Activated CD8-positive, alpha-beta memory T cell treated with anti-CD3 and anti-CD28 coated beads for 24 hours (primary cell): ENCODE measurements at places on chromosomes 4 and X.

- no peak for DNase-seq
Observed at GRCh38 chr4:179492260-179493080, 2050.2 kb upstream of the AGA start.

DNA sequence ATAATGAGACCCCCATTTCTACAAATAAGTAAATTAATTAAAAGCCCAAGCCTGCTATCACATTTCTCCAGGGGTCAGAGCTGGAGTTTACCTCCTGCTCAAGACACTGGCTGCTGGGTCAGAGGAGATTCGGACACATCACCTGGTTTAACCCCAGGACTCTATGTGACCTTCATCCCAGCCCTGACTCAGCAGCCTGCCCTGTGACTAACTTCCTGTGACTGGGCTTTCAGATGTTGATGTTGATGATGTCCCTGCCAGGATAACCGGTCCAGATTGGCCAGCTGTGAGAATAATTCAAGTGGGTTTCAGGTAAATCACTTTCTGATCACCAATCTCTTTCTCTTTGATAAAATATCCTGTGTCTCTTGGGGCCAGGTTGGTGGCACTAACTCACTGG, 102.4 kb upstream of the MAML3 start:
- no peak for DNase-seq

- DNase-seq, result no peak
Observed at GRCh38 chr4:20259707-20260106, 8.0 kb downstream of the SLIT2 start.

GRCh38 chrX:15358533-15358932, 23.2 kb upstream of the PIGA start:
- no peak for DNase-seq

DNA sequence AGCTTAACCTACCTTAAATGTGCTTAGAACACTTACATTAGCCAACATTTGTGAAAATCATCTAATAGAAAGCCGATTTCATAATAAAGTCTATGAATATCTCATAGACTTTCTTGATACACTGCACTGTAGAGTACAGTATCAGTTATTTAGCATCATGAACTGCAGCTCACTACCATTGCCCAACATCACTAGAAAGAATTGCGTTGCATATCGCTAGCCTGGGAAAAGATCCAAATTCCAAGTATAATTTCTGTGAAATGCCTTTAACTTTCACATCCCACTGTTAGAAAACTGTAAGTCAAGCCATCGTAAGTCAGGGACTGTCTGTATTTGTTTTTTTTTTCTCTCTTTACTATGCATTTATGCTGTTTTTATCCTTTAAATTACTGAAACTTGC, 918.6 kb upstream of the PABPC4L start:
- DNase-seq, result no peak

DNA sequence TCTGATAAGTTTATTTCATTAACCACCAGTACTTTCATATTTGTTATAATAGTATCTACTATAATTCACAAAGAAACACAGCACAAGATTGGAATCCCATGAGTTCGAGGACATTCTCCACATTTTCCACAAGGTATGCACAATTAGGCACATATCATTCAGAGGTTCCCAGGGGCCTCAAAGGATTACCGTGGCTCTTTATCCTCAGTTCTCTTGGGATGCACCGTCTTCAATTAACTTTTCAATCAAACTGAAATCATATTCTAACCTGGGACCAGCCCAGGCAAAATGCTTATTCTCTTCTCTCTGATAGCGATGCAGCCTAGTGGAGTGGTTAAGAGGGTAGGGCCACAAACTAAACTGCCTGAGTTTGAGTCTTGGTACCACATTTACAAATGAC, 242.6 kb upstream of the RASGEF1B start:
- DNase-seq, result no peak

DNA sequence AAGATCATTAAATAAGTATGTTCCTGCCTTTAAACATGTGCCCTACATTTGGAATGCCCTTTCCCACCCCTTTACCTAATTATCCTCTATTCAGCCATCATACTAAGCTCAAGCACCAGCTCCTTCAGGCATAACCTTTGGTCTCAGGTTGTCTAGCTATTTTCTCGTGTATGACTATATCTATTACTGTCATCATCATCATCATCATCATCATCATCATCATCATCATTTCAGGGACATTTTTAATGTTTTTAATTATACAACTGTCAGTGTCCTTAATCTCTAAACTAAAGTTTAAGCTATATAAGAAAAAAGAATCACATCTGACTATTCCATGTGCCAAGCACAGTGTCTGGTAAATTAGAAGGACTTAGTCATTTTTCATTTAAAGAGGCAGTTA, 214.6 kb upstream of the CTSO start:
- no peak for DNase-seq

DNA sequence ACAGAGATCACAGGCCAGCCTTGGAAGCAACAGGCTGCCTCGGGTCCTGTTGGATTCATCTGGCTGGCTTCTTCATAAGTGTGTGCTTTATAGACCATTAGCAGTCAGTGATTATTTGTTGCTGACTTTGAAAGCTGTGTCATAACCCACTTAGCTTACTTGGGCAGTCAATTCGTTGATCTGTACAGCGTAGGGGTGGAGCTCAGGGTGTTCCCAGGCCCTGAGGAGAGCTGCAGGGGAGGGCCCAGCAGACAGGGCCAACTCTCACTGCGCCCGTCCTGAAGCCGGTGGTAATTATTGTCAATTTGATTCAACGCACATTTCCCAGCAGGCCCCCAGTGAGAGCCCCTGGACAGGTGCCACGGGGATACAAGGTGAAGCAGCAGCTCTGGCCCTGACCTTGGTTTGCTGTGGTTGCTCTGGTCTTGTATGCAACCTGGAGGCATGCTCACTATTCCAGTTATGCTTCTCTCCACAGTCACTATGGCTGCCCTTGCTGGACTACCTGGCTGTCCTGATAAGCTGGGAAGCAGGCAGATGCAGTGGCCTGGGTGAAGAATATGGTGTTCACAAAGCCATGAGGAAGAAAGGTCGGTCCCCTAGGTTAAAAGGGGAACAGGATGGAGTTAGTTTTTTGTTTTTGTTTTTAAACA, 40.1 kb upstream of the HMGB3 start:
- no peak for DNase-seq

GRCh38 chrX:51851507-51852085, 41.8 kb upstream of the MAGED1 start:
- no peak for DNase-seq

GRCh38 chr4:3208826-3209225, 40.1 kb upstream of the MSANTD1 start:
- no peak for DNase-seq

DNA sequence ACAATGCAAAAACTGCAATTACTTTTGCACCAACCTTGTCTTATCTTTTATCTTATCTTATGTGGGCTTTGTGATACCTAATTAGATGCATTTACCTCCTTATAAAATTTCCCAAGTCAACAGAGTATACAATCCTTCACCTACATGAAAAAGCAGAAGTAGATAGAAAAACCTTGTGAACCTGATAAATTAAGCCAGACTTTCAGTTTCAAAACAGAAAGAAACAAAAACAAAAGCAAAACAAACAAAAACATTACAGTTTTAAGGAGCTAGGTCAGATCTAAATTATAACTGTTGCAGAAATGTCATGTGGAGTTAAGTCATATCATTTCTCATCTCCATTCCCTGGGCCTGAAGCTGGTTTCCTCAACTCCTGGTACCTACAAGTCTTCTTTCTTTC, 24.9 kb upstream of the CXXC4 start:
- DNase-seq, result no peak

- no peak for DNase-seq
Observed at GRCh38 chr4:2847302-2847871, 3.7 kb downstream of the ADD1 start.

- no peak for DNase-seq
Observed at GRCh38 chrX:2701600-2701999, 10.5 kb downstream of the CD99 start.

DNA sequence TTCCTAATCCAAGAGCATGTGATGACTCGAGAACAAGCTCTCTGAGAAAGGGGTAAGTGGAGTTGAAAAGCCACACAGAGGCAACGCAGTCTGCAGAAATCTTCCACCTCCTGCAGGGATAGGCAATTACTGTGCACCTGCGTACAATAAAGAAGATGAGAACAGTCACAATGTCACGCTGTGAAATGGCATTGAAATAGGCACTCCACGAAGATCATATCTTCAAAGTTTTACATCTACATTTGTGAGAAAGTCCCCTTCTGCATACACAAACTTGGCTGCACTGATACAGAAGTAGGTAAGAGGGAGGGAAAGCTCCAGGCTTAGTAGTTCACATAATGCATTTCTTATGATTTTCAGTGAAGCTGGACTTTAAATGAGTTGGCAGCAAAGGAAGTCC, 27.1 kb downstream of the DDX60L start:
- DNase-seq, result no peak

DNA sequence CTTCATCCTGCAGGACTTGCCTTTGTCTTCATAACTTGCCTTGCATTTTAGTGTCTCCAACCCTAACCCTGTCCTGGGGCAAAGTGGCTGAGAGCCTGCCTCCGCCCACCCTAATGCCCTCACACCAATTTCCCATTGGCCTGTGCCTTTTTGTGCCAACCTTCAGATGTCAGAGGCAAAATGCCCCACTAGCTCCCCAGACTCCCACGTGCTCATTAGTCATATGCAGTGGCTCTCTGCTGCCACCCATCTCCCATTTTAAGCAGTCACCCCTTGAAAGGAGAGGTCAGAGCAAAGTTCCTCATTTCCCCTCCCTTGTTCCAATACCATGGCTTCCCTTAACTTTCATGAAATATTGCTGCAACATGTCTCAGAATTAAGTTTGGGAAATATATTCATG, 74.8 kb upstream of the PASD1 start:
- DNase-seq, result no peak

DNA sequence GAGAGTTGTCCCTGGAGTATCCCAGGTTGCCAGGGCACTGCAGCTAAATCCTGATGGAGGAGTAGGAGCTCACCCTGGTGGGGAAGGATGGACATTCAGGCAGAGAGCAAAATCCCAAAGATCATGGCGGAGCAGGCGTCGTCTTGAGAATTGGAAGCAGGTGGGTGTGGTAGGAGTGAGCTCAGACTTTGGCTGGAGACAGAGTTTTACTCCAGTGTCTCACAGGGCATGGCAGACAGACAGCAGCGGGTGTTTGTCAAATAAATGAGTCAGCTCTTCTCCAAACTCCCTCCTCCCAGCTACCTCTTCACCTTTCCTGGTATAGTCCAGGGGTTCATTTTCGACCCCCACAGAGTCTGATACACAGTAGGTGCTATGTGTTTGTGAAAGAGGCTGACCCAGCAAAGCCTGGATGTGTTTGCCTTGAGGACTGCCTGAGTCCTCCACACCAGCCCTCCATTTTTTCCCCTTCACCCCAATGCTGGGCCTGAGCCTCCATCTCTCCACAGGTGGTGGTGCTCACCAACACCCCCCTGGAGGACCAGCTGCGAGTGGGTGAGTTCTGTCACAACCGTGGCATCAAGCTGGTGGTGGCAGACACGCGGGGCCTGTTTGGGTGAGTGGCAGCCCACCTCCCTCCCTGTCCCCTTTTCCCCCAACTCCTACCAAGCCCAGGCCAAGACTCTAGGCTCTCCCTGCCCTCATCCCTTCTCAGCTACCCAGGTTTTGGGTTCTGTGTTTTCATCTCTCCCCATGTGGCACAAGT, 6.9 kb downstream of the UBA1 start:
- DNase-seq, result no peak

DNA sequence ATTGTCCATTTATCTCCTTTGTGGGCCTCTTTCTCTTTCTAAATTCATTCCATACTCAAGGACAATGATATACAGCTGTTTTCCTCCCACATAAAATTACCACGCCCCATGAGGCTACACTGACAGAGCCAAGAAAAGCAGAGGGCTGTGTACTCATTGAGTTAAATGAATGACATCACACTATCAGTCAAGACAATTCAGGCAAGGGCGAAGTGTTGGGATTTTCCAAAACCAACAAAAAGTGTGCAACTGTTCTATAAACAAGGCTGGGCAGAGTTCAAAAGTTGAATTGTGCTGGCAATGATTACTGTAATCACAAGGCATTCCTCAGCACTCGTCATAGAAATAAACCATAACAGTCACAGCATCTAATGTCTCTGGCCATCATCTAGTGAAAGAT, 799.6 kb upstream of the DIAPH2 start:
- DNase-seq, result no peak

- no peak for DNase-seq
Observed at GRCh38 chr4:101289306-101289705, 58.0 kb downstream of the PPP3CA start.

GRCh38 chr4:146071390-146071789, 104.1 kb upstream of the LSM6 start:
- no peak for DNase-seq
